ENCODE measurements at places on chromosomes 5 and 9. TPM values are rescaled to one million over a fixed set of nuclear protein-coding genes. Genes with fewer than 3 reads are reported as not detected.

- H3K4me1 ChIP-seq: peaks cover 15% of the 10 kb centered on the region
- no peak for DNase-seq
- H3K36me3 ChIP-seq: peaks cover 13% of the 10 kb centered on the region
- no peaks in the 10 kb centered on the region for H3K27me3 ChIP-seq
Observed at GRCh38 chr9:21904776-21905175, 89.4 kb downstream of the CDKN2A start.

GRCh38 chr9:93094658-93095204, 1.3 kb upstream of the CARD19 start:
- H3K27ac ChIP-seq: peak overlapping the region; percentile 98
- peaks cover 28% of the 10 kb centered on the region for H3K36me3 ChIP-seq
- no peaks in the 10 kb centered on the region for H3K27me3 ChIP-seq
- peak overlapping the region; percentile 74 for H3K4me3 ChIP-seq

GRCh38 chr5:80437326-80437725, 29.5 kb downstream of the ZFYVE16 start:
- no peak for DNase-seq
- H3K27me3 ChIP-seq: no peaks in the 10 kb centered on the region
- no peak overlapping the region for H3K4me3 ChIP-seq
- no peak overlapping the region for H3K27ac ChIP-seq
- peaks cover 21% of the 10 kb centered on the region for H3K36me3 ChIP-seq

- H3K36me3 ChIP-seq: no peaks in the 10 kb centered on the region
Observed at GRCh38 chr9:135960411-135961276, 529 bp downstream of the UBAC1 start.

- no peaks in the 10 kb centered on the region for H3K4me1 ChIP-seq
- no peak overlapping the region for H3K27ac ChIP-seq
- DNase-seq: no peak
- no peak overlapping the region for H3K4me3 ChIP-seq
- no peaks in the 10 kb centered on the region for H3K27me3 ChIP-seq
- peaks cover 19% of the 10 kb centered on the region for H3K36me3 ChIP-seq
Observed at GRCh38 chr9:128382261-128382660, 11.1 kb downstream of the URM1 start.

GRCh38 chr5:61450493-61451279, 118.6 kb downstream of the ZSWIM6 start:
- no peak overlapping the region for H3K4me3 ChIP-seq
- DNase-seq: no peak
- H3K36me3 ChIP-seq: no peaks in the 10 kb centered on the region

DNA sequence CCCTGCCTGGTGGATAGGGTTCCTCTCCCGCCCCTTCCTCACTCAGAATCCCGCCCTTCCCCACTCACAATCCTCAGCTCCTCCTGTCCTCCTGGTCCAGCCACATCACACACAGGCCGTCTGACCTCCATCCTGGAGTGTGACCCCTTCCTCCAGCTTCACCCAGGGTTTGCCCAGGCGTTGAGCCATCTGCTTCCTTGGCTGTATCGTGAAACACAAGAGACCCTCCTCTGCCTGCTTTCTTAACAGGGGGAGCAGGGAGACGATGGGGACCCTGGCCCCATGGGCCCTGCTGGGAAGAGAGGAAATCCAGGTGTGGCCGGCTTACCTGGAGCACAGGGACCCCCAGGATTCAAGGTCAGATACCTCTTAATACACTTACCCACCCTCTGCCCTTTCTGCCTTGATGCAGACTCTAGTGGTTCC, 32.3 kb upstream of the ORM1 start:
- H3K4me3 ChIP-seq: no peak overlapping the region
- H3K4me1 ChIP-seq: no peaks in the 10 kb centered on the region
- DNase-seq: no peak

GRCh38 chr5:89397096-89397495, 514.1 kb upstream of the MEF2C start:
- H3K27ac ChIP-seq: no peak overlapping the region
- H3K4me1 ChIP-seq: peaks cover 5% of the 10 kb centered on the region
- no peak overlapping the region for H3K4me3 ChIP-seq
- no peaks in the 10 kb centered on the region for H3K27me3 ChIP-seq
- DNase-seq: no peak

DNA sequence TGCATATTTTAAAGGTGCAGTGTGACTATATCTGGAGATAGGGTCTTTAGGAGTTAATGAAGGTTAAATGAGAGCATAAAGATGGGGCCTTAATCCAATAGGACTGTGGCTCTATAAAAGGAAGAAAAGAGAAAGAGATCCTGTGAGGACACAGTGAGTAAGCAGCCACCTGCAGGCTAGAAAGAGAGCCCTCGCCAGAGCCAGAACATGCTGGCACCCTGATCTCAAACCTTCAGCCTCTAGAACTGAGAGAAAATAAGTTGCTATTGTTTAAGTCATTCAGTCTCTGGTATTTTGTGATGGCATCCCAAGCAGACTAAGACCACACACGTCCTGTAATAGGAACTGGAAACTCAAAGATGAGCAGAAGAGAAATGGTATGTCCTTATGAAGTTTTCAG, 41.0 kb downstream of the RNF180 start:
- no peaks in the 10 kb centered on the region for H3K27me3 ChIP-seq
- no peaks in the 10 kb centered on the region for H3K4me1 ChIP-seq
- no peak overlapping the region for H3K4me3 ChIP-seq

DNA sequence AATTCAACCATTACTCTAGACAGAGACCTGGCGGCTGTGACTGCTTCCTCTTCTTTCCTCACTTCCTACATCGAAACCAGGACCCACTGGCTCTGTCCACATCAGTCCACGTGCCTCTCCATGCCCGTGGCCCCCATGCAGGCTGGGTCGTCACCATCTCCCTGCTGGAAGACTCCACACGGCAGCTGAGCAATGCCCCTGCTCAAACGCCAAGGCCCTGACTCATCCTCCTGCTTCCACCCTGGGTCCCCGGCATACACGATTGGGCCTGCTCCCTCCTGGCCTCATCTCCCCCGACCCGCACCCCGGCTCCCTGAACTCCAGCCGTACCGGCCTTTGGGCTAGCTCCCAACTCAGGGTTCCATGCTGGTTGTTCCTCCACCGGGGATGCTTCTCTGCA, 67.2 kb upstream of the IER5L start:
- H3K27me3 ChIP-seq: peaks cover 4% of the 10 kb centered on the region
- peaks cover 10% of the 10 kb centered on the region for H3K4me1 ChIP-seq
- H3K27ac ChIP-seq: no peak overlapping the region
- no peaks in the 10 kb centered on the region for H3K36me3 ChIP-seq
- no peak overlapping the region for H3K4me3 ChIP-seq
- DNase-seq: no peak

DNA sequence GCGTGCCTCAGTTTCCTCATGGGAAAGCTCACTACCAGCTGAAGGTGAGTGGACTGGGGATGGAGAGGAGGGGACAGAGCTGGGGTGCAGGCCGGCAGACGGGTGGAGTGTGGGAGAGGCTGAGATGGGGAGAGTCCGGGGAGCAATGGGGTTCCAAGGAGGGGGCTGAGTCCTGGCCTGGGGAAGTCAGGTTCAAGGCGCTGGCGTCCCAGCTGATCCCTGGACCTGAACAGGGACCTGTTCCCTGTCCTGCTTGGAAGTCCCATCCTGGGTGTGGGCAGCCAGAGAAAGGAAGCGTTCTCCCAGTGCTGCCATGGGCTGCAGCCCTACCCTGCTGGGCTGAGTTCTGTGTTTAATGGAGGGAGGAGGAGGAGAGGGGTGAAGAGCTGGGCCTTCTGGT, 60.9 kb upstream of the GNE start:
- no peak overlapping the region for H3K4me3 ChIP-seq
- no peaks in the 10 kb centered on the region for H3K36me3 ChIP-seq
- DNase-seq: no peak
- no peaks in the 10 kb centered on the region for H3K4me1 ChIP-seq
- peaks cover 5% of the 10 kb centered on the region for H3K27me3 ChIP-seq

The AK8 gene
- total RNA-seq: 0.39 TPM

The SPINK5 gene
- total RNA-seq: not detected
